ENCODE measurements at places on chromosomes 5 and 9. TPM values are rescaled to one million over a fixed set of nuclear protein-coding genes. Genes with fewer than 3 reads are reported as not detected.

Gene PCDHAC1
- 6.7 TPM for total RNA-seq

- no peak for DNase-seq
These were observed 12.4 kb downstream of the CCDC187 start for GRCh38 chr9:136291306-136292025.

GRCh38 chr9:123378025-123378424, 22.0 kb downstream of the CRB2 start:
- DNase-seq: no peak

GRCh38 chr9:7536310-7536939, 263.2 kb downstream of the DMAC1 start:
- DNase-seq: no peak

DNA sequence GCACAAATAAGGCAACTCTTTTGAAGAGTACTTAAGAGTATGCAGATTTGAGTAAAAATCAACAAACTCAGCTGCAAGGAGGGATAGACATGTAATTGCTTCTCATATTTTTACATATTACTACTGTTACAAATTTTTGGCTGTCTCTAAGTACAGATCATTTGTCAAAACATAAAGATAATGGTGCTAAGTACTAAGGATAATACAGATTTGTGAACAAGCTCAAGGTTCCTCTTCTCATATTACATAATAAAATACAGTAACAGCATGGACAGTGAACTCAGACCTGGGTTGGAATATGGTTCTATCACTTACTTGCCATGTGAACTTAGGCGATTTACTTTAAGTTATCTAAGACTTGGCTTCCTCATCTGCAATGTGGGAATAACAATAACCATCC, 168.0 kb downstream of the AP3B1 start:
- no peak for DNase-seq

DNA sequence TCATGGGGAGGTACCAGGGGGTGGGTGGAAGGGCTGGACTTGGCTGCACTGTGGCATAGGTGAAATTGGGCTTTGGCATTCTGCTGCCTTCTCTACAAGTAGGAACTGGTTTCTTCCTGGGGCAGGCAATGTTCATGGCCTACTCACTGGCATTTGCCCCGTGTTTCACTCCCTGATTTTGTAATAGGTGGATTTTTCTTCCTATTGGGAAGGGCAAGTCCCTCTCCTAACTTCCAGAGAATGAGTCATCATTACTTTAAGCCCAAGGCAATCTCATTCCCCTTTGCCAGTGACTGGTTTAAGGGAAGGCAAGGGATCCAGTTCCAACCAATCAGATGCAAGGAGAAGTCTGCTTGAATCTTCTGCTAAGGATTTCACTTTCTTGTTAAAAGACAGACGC, 67.9 kb upstream of the ANKRD55 start:
- no peak for DNase-seq

DNA sequence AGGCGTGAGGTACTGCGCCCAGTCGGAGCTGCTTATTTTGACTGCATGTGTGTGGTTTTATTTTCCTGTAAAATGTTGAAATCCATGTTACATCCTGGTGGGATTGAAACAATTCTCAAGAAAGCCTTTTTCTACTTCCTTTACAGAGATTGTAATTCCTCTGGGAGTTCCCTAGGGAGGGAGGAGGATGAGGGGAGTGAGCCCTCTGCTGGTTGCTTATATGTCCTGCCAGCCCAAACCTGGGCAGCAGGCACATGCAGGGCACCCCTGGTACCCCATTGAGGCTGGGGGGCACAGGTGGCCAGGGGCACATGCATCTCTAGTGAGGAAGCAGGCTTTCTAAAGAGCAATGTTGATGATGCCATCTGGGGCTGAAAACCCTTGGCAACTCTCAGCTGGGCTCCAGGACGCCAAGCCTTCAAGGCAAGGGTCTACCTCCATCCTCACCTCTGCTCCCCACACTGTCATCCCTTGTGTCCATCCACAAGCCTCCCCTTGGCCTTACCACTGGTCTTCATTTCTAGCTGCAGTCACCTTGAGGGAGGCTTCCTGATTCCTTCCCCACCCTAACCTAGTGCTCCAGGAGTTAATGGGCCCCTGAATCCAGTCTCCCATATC, 84.7 kb upstream of the TNFSF8 start:
- DNase-seq: no peak

DNA sequence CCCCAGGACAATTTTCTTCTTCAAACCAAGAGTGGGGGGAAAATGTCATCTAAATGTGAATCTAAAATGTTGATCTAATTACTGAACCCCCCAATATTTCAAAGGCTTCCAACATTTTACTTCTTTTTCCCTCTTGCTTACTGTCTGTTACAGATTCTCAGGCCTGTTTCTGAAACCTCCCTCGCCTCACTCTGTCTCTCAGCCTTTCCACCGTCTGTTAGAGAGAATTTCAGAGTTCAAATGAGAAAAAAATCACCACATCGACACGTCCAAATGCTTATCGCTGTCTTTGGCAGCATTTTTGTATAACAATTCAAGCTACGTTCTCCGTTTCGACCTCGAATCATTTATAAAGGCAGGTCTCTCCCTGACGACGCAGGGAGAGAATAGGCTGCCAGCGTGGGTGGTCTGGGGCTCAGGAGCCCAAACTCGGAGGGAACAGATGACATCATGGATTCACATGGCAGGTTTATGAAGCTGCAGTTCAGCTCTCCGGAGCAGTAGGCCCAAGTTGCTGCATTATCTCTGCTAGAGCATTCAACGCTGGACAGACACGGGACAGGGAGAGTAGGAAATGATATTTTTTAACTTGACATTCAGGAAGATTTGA, 139.8 kb downstream of the GAS1 start:
- DNase-seq: no peak

GRCh38 chr5:172935096-172935495, 24.1 kb upstream of the RPL26L1 start:
- DNase-seq: no peak

Gene GPX3
- total RNA-seq: 19.7 TPM
